ENCODE measurements at places on chromosomes 13 and 19.
A peak's percentile ranks its signal among the peaks of the same experiment; 100 is the strongest.

GRCh38 chr19:8361921-8362793, 1.8 kb upstream of the ANGPTL4 start:
- peaks cover 41% of the 10 kb centered on the region for H3K27me3 ChIP-seq
- H3K27ac ChIP-seq: no peak overlapping the region
- peaks cover 12% of the 10 kb centered on the region for H3K4me1 ChIP-seq
- no peaks in the 10 kb centered on the region for H3K36me3 ChIP-seq
- H3K4me3 ChIP-seq: no peak overlapping the region
- no peak for DNase-seq

DNA sequence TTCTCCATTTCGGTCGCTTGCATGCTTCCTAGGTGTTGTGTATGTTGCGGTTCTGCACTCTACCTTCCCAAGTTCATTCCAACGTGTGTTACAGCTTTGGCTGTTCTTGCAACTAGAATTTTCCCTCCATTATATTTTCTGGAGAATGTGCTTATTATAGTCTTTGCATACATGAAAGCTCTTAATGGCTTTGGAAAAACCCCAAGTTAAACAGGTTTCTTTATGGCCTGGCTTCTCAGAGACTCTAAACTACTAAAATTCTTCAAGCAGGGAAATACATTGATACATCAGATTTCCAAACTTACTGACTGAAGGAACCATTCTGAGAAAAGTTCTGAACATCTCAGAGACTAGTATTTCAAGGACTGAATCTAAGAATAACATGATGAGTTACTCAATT, 11.9 kb downstream of the MIPEP start:
- H3K4me1 ChIP-seq: no peaks in the 10 kb centered on the region
- no peak for DNase-seq
- H3K27me3 ChIP-seq: no peaks in the 10 kb centered on the region
- no peak overlapping the region for H3K4me3 ChIP-seq
- H3K27ac ChIP-seq: no peak overlapping the region
- no peaks in the 10 kb centered on the region for H3K36me3 ChIP-seq

- peak; percentile 20 for DNase-seq
- no peak overlapping the region for H3K27ac ChIP-seq
- no peaks in the 10 kb centered on the region for H3K27me3 ChIP-seq
- H3K4me3 ChIP-seq: no peak overlapping the region
- H3K36me3 ChIP-seq: no peaks in the 10 kb centered on the region
Observed at GRCh38 chr13:112443191-112443994, 67.2 kb downstream of the SPACA7 start.

- H3K4me3 ChIP-seq: no peak overlapping the region
- H3K27me3 ChIP-seq: peaks cover 27% of the 10 kb centered on the region
- no peaks in the 10 kb centered on the region for H3K36me3 ChIP-seq
- DNase-seq: no peak
- H3K4me1 ChIP-seq: no peaks in the 10 kb centered on the region
- no peak overlapping the region for H3K27ac ChIP-seq
Observed at GRCh38 chr19:4588291-4588761, 28.8 kb upstream of the SEMA6B start.

GRCh38 chr19:49474542-49474924, 518 bp downstream of the FLT3LG start:
- peak overlapping the region; percentile 94 for H3K27ac ChIP-seq
- peaks cover 37% of the 10 kb centered on the region for H3K36me3 ChIP-seq
- H3K4me1 ChIP-seq: peaks cover 56% of the 10 kb centered on the region

- no peak for DNase-seq
- peaks cover 5% of the 10 kb centered on the region for H3K27me3 ChIP-seq
- peaks cover 2% of the 10 kb centered on the region for H3K36me3 ChIP-seq
- H3K4me3 ChIP-seq: no peak overlapping the region
Observed at GRCh38 chr19:8206147-8207087, 2.8 kb upstream of the CERS4 start.

- no peak overlapping the region for H3K27ac ChIP-seq
- no peaks in the 10 kb centered on the region for H3K27me3 ChIP-seq
- H3K4me3 ChIP-seq: no peak overlapping the region
- peaks cover 78% of the 10 kb centered on the region for H3K4me1 ChIP-seq
- no peak for DNase-seq
Observed at GRCh38 chr13:98519976-98520375, 56.9 kb downstream of the STK24 start.

- H3K27ac ChIP-seq: no peak overlapping the region
- H3K4me3 ChIP-seq: no peak overlapping the region
- peaks cover 4% of the 10 kb centered on the region for H3K36me3 ChIP-seq
- DNase-seq: no peak
- H3K4me1 ChIP-seq: peaks cover 49% of the 10 kb centered on the region
Observed at GRCh38 chr13:23381866-23382265, 51.6 kb downstream of the SACS start.

DNA sequence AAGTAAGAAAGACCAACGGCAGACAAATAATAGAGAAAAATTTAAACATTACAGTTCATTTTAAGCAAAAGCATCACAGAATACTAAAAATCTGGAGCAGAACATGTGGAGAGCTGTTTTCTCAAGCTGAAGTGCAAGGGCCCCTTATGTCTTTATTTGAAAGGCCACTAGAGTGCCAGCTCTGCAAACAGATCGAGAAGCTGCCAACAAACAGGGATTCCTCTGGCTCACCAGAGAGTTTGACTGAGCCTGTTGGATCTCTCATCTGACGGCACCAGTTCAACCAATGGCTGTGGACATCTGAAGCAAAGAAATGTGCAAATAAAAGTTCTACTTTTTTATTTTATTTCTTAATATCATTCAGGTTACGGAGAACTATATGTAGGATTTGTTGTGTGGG, 119.7 kb downstream of the COL4A2 start:
- no peak overlapping the region for H3K27ac ChIP-seq
- H3K4me1 ChIP-seq: peaks cover 7% of the 10 kb centered on the region
- no peaks in the 10 kb centered on the region for H3K36me3 ChIP-seq
- no peak for DNase-seq
- peaks cover 56% of the 10 kb centered on the region for H3K27me3 ChIP-seq

- H3K36me3 ChIP-seq: no peaks in the 10 kb centered on the region
- peaks cover 5% of the 10 kb centered on the region for H3K4me1 ChIP-seq
- peaks cover 5% of the 10 kb centered on the region for H3K27me3 ChIP-seq
- no peak overlapping the region for H3K27ac ChIP-seq
Observed at GRCh38 chr13:51278426-51279130, 56.4 kb downstream of the FAM124A start.

GRCh38 chr13:45325806-45326205, 15.2 kb downstream of the TPT1 start:
- H3K4me1 ChIP-seq: peaks cover 41% of the 10 kb centered on the region
- no peak for DNase-seq
- peak overlapping the region; percentile 48 for H3K27ac ChIP-seq
- no peak overlapping the region for H3K4me3 ChIP-seq
- H3K27me3 ChIP-seq: no peaks in the 10 kb centered on the region
- H3K36me3 ChIP-seq: peaks cover 11% of the 10 kb centered on the region

DNA sequence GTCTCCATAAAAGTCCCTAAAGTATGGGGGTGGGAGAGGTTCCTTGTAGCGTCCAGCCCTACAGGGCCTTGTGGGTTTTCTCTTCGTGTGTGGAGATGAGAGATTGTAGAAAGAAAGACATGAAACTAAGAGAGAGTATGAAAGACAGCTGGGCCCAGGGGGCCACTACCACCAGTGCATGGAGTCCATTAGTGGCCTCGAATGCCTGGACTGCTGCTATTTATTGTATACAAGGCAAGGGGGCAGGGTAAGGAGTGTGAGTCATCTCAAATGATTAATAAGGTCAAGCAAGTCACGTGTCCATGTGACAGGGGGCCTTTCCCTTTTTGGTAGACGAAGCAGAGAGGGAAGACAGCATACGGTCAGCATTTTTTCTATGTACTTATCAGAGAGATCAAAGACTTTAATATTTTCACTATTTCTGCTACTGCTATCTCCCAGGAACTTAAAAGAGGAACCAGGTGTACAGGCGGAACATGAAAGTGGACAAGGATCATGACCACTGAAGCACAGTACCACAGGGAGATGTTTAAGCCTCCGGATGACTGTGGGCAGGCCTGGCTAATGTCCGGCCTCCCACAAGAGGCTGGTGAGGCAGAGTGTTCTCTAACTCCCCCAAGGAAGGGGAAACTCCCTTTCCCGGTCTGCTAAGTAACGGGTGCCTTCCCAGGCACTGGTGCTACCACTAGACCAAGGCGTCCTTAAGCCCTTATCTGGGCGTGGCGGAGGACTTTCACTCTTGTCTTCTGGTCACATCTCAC, 25.5 kb downstream of the FGF21 start:
- DNase-seq: no peak
- no peak overlapping the region for H3K4me3 ChIP-seq
- peaks cover 2% of the 10 kb centered on the region for H3K4me1 ChIP-seq
- peaks cover 7% of the 10 kb centered on the region for H3K27me3 ChIP-seq
- H3K27ac ChIP-seq: no peak overlapping the region

GRCh38 chr13:19685034-19685433, 51.6 kb downstream of the MPHOSPH8 start:
- H3K27me3 ChIP-seq: no peaks in the 10 kb centered on the region
- peaks cover 10% of the 10 kb centered on the region for H3K4me1 ChIP-seq
- DNase-seq: no peak
- no peak overlapping the region for H3K27ac ChIP-seq

DNA sequence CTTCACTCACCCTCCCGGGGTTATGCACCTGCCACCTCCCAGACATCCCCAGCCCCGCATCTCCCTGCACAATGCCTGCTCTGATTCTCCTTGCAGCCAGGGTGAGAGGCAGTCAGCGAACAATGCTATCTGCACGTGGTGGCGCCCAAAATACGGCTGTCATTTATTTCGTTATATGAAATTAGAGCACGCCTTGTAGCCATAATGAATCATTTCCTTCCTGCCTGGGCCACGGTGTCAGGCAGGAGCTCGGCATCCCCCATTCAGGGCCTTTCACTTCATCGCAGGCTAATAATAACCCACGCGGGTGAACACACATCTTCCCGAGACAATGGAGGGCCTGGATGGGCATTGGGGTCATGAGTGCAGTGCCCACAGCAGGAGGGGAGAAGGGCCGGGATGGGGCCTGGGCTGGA, 143.8 kb upstream of the ZNF507 start:
- H3K4me1 ChIP-seq: peaks cover 14% of the 10 kb centered on the region
- DNase-seq: peak; percentile 49
- H3K27me3 ChIP-seq: no peaks in the 10 kb centered on the region
- no peak overlapping the region for H3K4me3 ChIP-seq

- no peaks in the 10 kb centered on the region for H3K36me3 ChIP-seq
- no peak for DNase-seq
- H3K27me3 ChIP-seq: peaks cover 40% of the 10 kb centered on the region
- H3K4me3 ChIP-seq: peak overlapping the region; percentile 16
- peaks cover 34% of the 10 kb centered on the region for H3K4me1 ChIP-seq
- H3K27ac ChIP-seq: no peak overlapping the region
Observed at GRCh38 chr19:2488942-2489731, 13.2 kb downstream of the GADD45B start.

DNA sequence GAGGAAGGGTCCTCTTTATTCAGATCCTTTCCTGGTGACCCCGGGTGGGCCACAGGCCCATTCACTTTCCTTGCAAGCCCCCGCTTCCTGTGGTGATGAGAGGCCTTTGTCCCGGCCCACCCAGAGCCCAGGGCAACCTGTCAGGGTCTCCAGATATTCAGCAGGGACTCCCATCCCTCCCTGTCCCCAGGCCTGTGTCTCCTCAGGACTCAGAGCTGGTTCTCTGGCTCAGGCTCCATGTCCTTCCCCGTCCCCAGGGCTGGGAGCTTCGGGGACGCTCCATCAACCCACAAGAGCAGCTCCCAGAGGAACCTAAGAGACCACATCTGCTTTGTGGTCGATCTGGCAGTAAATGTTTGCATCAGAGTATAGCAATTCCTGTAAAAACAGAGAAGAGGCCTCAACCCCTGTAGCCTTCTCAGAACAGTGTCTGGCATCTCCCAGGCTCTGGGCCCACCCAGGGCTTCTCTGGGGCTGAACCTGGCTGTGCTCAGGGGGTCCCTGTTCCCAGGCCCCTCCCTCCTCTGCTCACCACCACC, 7.8 kb downstream of the CEACAM4 start:
- H3K36me3 ChIP-seq: no peaks in the 10 kb centered on the region
- H3K27ac ChIP-seq: no peak overlapping the region
- no peak for DNase-seq
- no peaks in the 10 kb centered on the region for H3K27me3 ChIP-seq

DNA sequence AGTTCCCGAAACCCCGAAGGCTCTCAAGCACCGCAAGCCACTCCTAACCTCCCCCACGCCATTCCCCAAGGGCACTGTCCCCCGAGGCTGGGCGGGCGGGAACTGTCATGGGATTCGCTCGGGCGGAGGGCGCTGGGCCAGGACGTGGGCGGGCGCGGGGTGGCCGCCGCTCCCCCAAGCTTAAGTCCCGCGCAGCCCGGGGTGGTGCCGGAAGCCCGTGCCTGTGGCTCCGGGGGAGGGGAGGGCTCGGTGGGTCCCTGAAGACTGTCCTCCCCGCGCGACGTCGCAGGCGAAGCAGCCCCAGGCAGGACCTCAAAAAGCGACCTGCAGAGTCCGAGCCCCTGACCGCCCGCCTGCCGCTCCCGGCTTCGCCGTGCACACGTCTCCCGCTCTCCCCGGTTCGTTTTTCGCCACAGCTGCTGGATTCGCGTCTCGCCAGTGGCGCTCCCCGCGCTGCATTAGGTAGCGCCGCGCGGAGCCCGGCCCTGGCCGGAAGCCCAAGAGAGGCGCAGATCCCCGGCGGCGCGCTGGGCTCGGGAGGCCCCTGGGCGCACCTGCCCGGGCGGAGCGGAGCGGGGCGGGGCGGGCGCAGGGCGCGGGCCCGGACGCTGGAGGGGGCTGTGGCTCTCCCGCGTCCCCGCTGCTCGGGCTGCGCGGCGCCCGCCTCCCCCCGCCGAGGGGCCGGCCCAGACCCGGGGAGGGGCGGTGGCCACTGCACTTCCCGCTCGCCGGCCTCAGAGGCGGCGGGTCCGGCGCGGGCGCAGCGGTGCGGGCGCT, at the start of gene FARP1:
TSS of gene FARP1 (plus strand) at position 715 of the 777 bp plus-strand sequence. CDS start 70,149 bp downstream, outside the sequence.
- peaks cover 12% of the 10 kb centered on the region for H3K4me1 ChIP-seq
- peak within 1 kb of the TSS; percentile 69 for H3K4me3 ChIP-seq
- peak; percentile 58 for DNase-seq
- H3K36me3 ChIP-seq: no peaks in the 10 kb centered on the region
- peak within 1 kb of the TSS; percentile 46 for H3K27ac ChIP-seq

DNA sequence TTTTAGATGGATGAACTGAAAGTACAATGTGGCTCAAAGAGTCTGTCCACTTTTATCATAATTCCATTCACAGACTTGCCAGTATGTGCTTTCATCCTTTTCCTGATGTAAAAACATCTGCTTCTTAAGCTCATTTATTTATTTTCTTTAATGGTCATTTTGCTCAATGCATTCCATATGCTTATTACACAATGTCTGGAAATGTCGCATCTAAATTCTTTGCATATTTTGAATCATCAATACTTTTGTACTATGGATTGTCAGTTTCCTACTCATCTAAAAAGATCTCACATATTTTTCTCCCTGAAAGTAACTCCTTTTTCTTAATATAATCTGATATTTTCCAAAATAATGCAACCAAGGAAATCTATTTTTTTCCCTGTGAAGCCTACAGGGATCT, 1315.8 kb downstream of the EFNB2 start:
- no peak overlapping the region for H3K27ac ChIP-seq
- no peaks in the 10 kb centered on the region for H3K4me1 ChIP-seq
- H3K4me3 ChIP-seq: no peak overlapping the region
- no peaks in the 10 kb centered on the region for H3K36me3 ChIP-seq
- H3K27me3 ChIP-seq: no peaks in the 10 kb centered on the region

- H3K4me3 ChIP-seq: no peak overlapping the region
- peak; percentile 49 for DNase-seq
- peak overlapping the region; percentile 36 for H3K27ac ChIP-seq
- H3K4me1 ChIP-seq: peaks cover 60% of the 10 kb centered on the region
- peaks cover 2% of the 10 kb centered on the region for H3K36me3 ChIP-seq
Observed at GRCh38 chr19:45446295-45446694, 21.5 kb upstream of the FOSB start.
